ENCODE measurements at places on chromosomes 13 and 19.

GRCh38 chr13:77584106-77584505 lies 48.6 kb downstream of the SCEL start:
- no peak for DNase-seq

DNA sequence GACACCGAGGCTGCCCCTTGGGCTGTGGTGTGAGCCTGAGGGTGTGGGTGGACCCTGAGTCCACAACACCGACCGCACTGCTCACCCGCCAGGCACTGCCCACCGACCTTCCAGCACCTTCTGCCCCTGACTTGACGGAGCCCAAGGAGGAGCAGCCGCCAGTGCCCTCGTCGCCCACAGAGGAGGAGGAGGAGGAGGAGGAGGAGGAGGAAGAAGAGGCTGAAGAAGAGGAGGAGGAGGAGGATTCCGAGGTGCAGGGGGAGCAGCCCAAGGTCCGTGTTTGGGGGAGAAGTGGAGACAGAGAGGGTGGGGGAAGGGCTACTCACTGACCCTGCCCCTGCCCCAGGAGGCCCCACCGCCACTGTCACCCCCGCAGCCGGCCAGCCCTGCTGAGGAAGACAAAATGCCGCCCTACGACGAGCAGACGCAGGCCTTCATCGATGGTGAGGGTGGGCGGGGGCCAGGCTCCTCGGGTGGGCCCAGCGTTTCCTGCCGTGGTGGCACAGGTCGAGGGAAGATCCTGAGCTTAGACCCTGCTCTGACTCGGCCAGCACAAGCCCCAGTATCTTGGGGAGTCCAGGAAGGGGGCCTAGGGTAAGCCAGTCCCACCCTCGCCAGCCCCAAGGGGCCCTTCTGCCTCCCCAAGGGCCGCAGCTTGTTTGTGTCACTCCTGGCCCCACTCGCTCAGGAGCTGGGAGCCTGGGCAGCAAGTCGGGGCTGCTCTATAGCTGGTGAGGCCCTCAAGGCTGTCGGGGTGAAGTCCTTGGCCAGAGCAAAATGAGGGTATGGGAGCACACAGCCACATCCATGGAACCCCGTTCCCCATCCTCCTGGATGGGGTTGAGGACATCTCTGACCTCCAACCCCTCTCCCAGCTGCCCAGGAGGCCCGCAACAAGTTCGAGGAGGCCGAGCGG lies 12.2 kb downstream of the PRKCSH start:
- no peak for DNase-seq

GRCh38 chr19:45099467-45100191 lies 6.7 kb downstream of the PPP1R37 start:
- DNase-seq: no peak

- DNase-seq: no peak
Observed at GRCh38 chr13:108996430-108996829, 367.0 kb downstream of the MYO16 start.

DNA sequence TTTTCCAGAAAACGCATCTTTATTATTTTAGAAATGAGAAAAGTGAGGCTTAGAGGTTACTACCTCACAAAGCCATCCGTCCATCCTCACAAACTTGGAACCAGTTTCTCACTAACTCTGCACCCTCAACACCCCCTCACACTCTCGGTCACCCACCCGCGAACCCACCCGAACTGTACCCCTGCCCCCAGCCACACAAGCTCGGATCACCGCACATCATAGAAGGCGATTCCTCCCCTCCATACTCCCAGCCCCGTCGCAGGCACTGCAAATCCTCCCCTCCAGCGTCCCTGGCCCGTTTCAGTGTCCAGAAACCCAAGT lies 238 bp downstream of the ZNF260 start:
- no peak for DNase-seq

- DNase-seq: no peak
Observed at GRCh38 chr13:60331249-60332012, 65.6 kb upstream of the TDRD3 start.

GRCh38 chr13:98820744-98821371 lies 68.4 kb upstream of the SLC15A1 start:
- DNase-seq: no peak

GRCh38 chr13:100842136-100842535 lies 167.5 kb upstream of the TMTC4 start:
- DNase-seq: no peak

DNA sequence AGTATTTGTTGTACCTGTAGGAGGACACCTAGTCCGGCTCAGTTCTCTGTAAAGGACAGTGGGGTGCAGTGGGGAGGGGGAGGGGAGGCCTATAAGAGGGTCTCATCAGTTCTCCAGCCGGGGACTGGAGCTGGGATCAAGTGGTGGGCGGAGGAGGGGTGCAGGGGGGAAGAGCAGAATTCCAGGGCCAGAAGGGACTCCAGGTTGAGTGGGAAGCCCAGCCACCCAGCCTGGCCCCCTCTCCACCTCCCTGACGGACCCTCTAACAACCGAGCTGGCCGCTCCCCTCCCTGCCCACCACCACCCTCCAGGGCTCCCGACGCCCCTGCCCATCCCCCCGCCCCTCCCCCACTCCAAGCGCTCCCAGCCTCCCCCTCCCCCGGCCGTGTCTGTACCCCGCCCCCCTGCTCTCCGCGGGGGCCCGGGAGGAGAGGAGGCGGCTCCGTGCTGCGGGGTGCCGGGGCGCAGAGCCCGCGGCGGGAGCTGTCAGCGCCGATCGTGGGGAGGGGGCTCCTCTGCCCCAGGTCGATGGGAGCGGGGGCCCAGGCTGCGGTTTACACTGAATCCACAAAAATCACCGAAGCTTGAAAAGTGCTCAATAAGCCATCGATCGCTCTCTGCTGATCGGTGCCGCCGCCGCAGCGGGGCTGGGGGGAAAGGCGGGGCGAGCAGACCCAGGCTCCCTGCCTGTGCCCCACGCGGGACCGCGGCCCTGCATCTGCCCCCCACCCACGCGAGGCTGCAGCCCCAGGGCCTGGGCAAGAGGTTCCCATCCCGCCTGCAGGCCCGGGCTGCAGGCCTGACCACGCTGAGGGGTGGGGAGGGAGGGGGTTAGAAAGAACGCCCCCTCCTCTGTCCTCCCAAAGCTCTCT lies 34.6 kb upstream of the ONECUT3 start:
- no peak for DNase-seq

DNA sequence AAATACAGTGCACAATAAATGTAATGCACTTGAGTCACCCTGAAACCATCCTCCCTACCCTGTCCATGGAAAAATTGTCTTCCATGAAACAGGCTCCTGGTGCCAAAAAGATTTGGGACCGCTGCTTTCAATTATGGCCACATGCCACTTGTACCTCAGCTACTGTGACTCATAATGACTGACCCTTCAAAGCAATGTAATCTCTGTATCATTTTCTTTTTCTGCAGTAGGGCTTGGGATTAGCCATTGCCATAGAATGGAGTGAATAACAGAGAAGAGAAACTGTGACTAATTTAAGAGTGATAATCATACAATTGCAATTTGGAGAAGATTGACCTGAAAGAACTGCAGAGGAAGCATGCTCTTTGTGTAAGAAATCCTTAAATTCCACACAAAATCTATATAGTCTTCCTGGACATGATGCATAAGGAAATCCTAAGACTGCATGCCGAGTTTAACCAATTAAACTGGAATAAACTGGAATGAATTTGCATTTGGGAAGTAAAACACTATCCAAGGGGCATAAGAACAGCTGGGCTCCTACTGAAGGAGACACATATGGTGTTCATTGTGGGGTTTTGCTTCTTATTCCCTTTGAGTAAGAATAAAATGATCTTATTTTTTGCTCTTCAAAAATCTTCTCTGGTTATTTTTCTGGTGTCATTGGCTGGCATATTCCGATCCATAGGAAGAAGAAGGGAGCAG lies 59.5 kb upstream of the SLC7A1 start:
- no peak for DNase-seq

GRCh38 chr19:35861640-35862160 lies 5.0 kb downstream of the KIRREL2 start:
- no peak for DNase-seq

DNA sequence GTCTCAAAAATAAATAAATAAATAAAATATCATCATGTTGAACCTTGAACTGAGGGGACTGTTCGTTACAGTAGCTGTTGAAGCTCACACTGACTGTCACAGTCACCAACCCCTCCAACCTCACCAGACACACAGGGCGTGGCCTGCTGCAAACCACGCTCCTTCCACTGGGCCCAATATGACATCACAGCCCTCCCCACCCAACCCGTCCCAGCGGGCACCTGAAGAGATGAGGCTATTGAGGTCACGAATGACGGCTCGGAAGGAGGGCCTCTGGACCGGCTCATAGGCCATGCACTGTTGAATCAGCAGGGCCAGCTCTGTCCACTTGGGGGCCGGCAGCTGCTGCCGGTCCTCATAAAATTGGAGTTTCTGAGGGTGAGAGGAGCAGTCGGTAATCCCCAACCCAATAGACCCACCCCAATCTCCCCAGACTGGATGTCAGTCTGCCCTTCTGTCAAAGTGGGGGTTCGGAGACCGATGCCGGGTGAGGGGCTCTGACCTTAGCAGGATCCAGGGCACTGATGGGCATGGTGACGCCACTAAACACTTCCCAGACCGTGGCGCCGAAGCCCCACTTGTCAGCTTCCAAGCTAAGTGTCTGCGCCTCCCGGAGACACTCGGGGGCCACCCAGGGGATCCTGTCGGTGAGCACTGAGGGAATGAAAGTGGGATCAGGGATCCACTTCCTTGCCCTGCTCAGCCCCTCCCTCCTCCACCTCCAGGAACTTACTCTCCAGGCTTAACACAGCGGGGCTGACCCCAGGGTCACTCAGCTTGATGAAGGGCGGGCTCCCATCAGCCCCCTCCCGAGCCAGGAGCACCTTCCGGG lies 13.2 kb downstream of the JAK3 start:
- DNase-seq: no peak

- no peak for DNase-seq
Observed at GRCh38 chr13:26989957-26990713, 181.5 kb downstream of the USP12 start.

DNA sequence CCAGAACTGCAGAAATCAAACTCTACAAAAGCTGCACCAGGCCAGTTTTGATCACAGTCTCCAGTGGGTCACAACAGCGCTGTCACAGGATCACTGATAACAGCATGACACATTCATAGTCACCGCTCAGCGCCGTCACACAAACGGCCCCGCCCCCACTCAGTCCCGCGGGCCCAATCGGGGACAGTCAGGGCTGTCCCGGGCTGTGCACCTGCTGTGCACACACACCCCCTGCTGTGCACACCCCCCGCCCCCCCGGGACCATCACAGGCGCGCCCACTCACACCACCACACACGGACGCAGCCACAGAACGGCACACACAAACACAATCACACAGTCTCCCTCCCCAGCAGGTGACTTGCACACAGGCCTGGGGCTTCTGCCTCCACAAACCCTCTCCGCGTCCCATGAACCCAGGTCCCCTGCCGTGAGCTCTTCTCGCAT lies 435 bp upstream of the ZNF382 start:
- no peak for DNase-seq

GRCh38 chr13:71018995-71019394 lies 848.0 kb downstream of the DACH1 start:
- DNase-seq: no peak

DNA sequence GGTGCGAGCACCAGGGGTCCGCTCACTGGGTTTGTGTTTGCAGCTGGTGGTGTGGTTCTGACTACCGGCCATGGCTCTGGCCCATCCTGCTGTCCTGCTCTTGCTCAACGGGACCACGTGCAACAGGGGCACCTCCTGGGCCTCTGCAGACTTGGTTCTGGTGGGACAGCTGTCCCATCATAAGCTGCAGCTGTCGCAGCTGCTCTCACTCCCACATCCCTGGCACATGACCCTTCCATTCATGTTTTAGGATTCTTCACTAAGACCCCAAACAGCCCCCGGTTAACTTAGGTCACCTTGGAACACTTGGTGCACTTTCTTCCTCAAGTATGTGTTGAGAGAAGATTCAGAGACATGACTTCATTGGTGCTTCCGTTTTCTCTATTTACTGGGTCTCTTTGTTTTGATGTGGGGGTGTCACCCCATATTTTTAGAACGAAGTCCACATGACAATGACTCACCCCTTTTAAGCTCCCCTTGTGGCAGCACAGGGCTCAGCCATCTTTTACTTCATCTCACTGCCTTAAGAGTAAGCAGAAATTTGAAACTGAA lies 68.4 kb upstream of the ARHGEF7 start:
- no peak for DNase-seq

DNA sequence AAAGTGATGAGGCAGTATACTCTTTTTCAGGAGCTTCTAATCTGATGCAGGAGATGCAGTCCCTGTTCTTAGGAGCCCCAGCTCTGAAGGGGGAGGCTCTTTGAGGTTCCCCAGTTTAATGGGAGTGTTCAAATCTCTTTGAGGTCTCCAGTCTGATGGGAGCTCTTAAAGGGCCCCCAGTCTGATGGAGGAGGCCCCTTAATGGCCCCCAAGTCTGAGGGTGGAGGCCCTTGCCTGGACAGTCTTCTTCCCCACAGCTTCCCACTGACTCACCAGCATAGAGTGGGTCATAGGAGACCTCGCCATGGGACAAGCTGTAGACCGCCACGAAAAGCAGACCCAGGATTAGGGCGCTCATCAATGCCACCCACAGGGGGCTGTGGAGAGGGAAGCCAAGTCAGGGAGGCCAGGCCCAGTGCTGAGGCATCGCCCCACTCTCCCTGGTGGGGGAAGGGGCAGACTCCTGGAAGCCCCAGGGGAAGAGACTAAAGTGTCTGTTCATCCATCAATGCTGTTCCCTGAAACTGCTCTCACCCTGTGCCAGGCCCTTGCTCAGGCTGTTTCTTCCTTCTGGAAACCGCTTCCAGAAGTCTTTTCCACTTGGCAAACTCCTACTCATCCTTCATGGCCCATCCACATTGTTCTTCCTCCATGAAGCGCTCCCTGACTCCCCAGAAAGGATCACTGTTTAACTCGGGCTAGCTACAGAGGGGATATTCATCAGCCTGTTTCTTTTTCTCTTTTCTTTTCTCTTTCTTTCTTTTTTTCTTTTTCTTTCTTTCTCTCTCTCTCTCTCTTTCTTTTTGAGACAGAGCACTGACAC lies 2.1 kb downstream of the TM6SF2 start:
- no peak for DNase-seq

DNA sequence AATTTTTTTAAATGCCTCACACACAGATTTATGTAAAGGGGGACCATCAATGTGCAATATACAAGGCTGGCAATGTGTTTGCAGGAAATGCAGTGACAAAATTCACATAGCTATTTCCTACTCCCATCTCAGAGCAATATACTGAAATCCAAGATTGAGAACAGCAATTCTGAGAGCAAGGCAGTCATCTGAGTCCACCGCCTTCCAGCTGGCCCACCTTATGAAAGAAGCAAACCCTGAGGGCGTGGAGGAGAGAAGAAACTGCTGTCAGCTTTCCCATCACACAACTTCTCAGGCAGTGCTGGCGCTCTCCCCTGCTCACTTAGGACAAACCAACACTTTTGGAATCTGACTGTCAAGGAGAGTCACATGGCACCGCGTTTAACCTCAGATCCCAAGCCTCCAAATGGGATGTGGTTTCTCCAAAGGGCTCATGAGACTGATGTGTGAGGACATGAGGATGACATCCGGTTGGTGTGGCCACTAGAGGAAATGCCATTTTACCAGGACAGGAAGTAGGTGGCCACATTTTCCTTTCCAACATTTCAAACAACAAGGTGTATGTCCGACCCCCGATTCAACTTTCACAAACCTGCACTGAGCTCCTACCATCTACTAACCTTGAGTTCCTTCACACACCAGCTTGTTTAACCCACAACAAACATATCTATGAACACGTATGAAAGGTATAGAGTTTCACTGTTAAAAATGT lies 3.7 kb upstream of the DOCK9 start:
- DNase-seq: no peak

- DNase-seq: peak; percentile 60
Observed at GRCh38 chr19:44025217-44025936, at the start of gene ZNF222. TSS of gene ZNF222 (plus strand) at chr19:44025379. CDS start at chr19:44025437, 58 bp downstream.

- DNase-seq: no peak
Observed at GRCh38 chr13:21066946-21067345, 5.6 kb upstream of the LATS2 start.

GRCh38 chr13:66369666-66370065 lies 860.5 kb downstream of the PCDH9 start:
- DNase-seq: no peak

Data from NCI-H1694 treated with DMSO at 0.1 percent for 48 hours (cell line).